Stimulated activated CD8-positive, alpha-beta memory T cell treated with anti-CD3 and anti-CD28 coated beads, Interleukin-2, amount 100 ng/mL, for 1 hour (primary cell): ENCODE measurements at places on chromosomes 13 and 19.

DNA sequence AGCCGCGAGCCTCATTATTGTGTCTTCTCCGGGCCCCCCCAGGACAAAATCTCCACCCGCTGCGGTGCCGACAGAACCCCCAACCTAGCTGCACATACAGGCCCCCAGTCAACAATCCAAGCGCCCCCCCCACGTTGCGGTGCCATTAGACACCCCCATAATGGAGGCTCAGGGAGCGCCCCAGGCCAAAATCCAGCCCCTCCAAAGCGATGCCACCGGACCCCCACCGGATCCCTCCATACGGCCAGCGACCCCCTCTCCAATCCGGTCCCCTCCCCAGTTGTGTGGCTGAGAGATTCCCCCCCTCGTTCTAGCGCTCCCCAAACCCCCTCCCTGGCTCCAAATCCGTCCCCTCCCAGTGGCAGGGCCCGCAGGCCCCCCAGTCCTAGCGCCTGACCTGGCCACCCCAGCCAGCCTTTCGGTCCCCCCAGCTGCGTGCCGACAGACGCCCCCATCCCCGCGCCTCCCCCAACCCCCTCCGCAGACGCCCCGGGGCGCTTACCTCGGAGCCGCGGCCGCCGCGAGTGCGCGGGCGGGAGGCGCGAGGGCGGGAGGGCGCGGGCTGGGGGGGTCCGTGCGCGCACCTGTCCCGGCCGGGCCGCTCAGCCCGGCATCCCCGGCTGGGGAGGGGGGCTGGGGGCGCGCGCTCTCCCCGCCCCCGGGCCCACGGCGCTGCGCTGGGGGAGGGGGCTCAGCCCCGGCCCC, 21.6 kb upstream of the SEMA6B start:
- DNase-seq, result no peak

GRCh38 chr13:47067306-47067705, 170.5 kb upstream of the HTR2A start:
- no peak for DNase-seq

GRCh38 chr13:50144246-50145160, 129.3 kb downstream of the KCNRG start:
- no peak for DNase-seq

GRCh38 chr13:43905435-43906031, 25.8 kb downstream of the LACC1 start:
- DNase-seq, result no peak

DNA sequence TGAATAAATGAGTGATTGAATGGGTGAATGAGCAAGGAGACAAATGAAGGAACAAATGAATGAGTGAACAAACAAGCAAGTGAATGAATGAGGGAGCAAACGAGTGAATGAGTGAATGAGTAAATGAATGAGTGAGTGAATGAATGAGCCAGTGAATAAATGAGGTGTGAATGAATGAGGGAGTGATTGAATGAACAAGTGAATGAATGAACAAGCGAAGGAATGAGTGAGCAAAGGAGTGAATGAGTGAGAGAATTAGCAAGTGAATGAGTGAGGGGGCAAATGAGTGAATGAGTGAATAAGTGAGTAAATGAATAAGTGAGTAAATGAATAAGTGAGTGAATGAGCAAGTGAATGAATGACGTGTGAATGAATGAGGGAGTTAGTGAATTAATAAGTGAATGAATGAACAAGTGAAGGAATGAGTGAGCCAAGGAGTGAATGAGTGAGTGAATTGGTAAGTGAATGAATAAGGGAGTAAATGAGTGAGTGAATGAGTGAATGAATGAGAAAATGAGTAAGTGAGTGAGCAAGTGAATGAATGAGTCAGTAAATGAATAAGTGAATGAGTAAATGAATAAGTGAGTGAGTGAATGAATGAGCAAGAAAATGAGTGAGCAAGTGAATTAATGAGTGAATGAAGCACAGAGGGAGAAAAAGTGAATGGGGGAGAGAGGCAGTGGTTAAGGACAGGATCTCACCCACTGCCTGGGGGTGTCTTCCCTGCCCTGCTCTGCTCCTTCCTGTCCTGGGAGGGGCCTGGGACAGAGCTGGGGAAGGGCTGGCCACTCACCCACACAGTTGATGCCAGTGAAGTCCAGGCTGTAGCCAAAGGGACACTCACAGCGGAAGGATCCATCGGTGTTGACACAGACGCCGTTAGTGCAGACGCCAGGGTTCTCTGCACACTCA, 36.4 kb downstream of the CCL25 start:
- DNase-seq, result no peak

- DNase-seq, result no peak
Observed at GRCh38 chr19:16180611-16181010, 4.6 kb upstream of the FAM32A start.

DNA sequence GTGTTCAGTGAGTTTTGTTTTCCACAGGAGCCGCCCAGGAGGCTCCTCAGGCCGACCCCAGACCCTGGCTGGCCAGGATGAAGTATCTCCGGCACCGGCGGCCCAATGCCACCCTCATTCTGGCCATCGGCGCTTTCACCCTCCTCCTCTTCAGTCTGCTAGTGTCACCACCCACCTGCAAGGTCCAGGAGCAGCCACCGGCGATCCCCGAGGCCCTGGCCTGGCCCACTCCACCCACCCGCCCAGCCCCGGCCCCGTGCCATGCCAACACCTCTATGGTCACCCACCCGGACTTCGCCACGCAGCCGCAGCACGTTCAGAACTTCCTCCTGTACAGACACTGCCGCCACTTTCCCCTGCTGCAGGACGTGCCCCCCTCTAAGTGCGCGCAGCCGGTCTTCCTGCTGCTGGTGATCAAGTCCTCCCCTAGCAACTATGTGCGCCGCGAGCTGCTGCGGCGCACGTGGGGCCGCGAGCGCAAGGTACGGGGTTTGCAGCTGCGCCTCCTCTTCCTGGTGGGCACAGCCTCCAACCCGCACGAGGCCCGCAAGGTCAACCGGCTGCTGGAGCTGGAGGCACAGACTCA, 12.9 kb downstream of the B3GNT3 start:
- no peak for DNase-seq

DNA sequence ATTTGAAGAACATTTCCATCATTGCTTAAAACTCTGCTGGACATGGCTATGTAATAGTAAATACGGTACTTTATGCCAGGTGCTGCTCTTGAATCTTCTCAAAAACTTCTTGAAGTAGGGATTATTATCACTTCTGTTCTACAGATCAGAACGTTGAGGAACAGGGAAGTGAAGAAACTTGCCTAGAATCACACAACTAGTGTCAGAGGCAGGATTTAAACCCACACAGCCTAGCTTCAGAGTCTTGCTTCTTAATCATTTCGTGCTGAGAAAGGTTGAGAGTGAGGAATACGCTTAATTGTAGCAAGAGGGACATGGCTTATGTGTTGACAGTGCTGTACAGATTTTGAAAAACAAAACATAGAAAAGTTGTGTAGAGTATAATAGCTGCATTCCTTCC, 13.5 kb downstream of the TM9SF2 start:
- no peak for DNase-seq

DNA sequence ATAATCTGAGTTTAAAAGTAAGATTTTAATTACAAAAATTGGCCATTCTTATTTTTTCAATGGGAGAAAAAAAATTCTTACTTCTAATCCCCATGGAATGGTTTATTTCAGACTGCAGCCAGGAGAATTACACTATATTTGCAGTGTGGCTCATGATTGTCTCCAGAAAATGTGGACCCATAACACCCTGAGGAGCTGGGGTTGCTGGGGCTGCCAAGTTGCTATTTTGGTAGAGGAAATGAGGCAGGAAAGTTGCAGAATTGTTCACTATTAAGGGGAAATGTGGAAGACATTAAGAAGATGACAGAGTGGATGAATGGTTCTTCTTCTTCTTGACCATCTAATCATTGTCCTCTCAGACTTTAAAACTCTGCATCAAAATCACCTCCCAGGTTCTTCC, 4.6 kb upstream of the SCEL start:
- DNase-seq, result no peak
